Stimulated activated naive B cell treated with anti-CD40 and anti-IgM and Interleukin-4, amounts not matched to agents 10 μg/mL and 1 μg/mL and 100 μg/mL, for 72 hours (primary cell): ENCODE measurements at places on chromosomes 2 and 18.

DNA sequence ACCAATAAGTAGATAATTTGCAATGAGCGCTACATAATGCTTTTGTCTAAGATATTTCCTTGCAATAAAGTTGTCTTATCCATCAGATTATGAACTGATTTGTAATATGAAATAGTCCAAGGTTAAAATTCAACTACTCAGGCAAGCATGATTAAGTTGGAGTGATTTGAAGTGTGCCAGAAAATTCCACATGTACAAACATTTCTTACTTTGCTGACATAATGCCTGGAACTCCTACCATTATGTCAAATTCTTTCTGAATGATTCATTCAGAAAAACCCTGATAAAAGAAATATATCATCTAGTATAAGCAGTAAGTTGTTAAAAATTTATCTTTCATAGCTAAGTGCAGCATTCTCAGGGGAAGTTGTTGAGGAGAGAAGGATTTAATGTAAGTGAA, 87.3 kb downstream of the CBLN2 start:
- H3K4me3 ChIP-seq = no peak overlapping the region
- H3K27ac ChIP-seq = no peak overlapping the region
- H3K36me3 ChIP-seq = no peaks in the 10 kb centered on the region
- no peak for DNase-seq
- no peaks in the 10 kb centered on the region for H3K4me1 ChIP-seq

GRCh38 chr18:62485684-62486083, 37.1 kb upstream of the ZCCHC2 start:
- H3K27ac ChIP-seq = no peak overlapping the region
- peaks cover 21% of the 10 kb centered on the region for H3K27me3 ChIP-seq
- H3K4me1 ChIP-seq = peaks cover 7% of the 10 kb centered on the region
- no peak for DNase-seq
- peaks cover 4% of the 10 kb centered on the region for H3K36me3 ChIP-seq
- H3K4me3 ChIP-seq = no peak overlapping the region

DNA sequence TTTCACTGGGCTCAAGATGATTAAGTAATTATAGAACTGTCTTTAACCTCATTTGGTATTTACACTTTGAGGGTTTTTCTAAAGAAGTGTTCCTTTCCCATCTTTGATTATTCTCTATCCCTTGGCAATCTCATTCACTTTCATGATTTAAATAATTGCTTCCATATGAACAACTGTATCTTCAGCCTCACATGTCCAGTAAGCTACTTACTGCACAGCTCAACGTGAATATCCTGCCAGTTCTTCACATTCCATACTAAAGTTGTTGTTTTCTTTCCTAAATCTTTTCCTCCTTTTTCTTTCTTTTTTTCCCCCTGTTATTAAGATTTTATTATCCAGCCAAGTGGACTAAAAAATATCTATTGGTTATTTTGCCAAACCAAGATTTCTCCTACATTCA, 37.7 kb downstream of the ZC3H15 start:
- H3K36me3 ChIP-seq = peaks cover 14% of the 10 kb centered on the region
- DNase-seq = no peak
- H3K4me1 ChIP-seq = no peaks in the 10 kb centered on the region
- H3K27ac ChIP-seq = no peak overlapping the region
- no peaks in the 10 kb centered on the region for H3K27me3 ChIP-seq
- no peak overlapping the region for H3K4me3 ChIP-seq

DNA sequence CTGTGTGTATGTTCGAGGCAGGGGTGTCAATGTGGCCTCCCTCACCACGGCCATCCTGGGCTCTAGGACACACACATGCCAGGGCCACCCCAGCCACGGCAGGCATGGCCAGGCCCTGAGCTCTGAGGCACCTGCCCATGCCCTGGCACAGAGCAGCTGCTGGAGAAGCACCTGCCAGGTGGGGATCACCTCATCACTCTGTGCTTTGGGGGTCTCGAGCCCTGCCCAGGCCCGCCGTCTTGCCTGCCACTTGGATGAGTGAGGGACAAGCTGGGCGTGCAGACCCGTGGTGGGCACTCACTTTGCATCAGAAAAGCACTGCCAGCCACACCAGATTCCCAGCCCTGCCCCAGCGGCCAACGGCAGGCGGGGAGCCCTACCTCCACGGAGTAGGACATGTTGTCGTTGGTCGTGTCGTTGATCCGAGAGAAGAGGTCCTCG, 33.1 kb downstream of the KIF1A start:
- no peak overlapping the region for H3K27ac ChIP-seq
- no peak overlapping the region for H3K4me3 ChIP-seq
- DNase-seq = no peak
- no peaks in the 10 kb centered on the region for H3K36me3 ChIP-seq

GRCh38 chr18:76953583-76954233, 131.4 kb downstream of the ZNF236 start:
- H3K27me3 ChIP-seq = no peaks in the 10 kb centered on the region
- H3K36me3 ChIP-seq = peaks cover 46% of the 10 kb centered on the region
- no peak for DNase-seq

GRCh38 chr2:213288913-213289700, 4.8 kb downstream of the SPAG16 start:
- no peak overlapping the region for H3K27ac ChIP-seq
- H3K36me3 ChIP-seq = peaks cover 25% of the 10 kb centered on the region
- H3K27me3 ChIP-seq = no peaks in the 10 kb centered on the region
- peaks cover 9% of the 10 kb centered on the region for H3K4me1 ChIP-seq
- no peak for DNase-seq

DNA sequence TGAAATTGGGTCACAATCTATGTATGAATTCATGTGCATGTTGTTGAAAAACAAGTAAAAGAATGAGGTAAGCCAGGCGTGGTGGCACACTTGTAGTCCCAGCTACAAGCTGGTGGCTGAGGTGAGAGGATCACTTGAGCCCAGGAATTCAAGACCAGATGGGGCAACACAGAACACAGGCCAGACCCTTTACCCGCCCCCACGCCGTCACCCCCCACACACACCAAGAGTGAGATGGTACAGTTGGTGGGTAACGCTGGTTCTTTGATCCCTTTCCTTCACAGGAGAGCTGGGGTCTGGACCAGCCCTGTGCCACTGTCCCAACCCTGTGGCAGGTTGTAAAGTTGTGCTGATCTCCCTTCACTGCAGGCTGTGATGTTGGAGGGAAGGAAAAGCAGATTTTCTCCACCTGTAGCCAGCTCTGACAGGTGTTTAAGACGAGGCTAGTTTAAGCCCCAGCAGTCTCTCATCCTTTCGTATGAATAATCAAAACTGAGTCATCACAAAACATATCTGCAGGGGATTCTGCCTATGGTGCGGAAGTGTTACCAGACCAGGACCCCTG, 13.6 kb downstream of the B3GNT2 start:
- H3K4me3 ChIP-seq = no peak overlapping the region
- peaks cover 82% of the 10 kb centered on the region for H3K4me1 ChIP-seq
- peaks cover 62% of the 10 kb centered on the region for H3K36me3 ChIP-seq
- DNase-seq = no peak
- no peaks in the 10 kb centered on the region for H3K27me3 ChIP-seq

DNA sequence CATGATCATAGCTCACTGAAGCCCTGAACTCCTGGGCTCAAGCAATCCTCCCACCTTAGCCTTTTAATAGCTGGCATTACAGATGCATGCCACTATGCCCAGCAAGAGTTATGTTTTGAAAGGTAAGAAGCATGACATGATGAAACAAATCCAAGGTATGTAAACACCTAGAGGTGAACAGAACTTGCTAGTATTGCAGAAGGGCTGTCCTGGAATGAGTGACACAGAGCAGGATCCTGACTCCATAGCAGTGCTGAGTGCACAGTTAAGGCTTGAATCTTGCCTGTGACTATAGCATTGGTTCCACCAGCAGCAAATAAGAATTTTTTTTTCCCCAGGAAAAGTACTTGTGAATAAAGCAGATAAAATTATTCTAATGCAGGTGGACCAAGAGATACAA, 309.5 kb downstream of the PIK3C3 start:
- no peaks in the 10 kb centered on the region for H3K36me3 ChIP-seq
- H3K4me3 ChIP-seq = no peak overlapping the region
- no peak for DNase-seq
- H3K4me1 ChIP-seq = no peaks in the 10 kb centered on the region
- no peaks in the 10 kb centered on the region for H3K27me3 ChIP-seq
- no peak overlapping the region for H3K27ac ChIP-seq

DNA sequence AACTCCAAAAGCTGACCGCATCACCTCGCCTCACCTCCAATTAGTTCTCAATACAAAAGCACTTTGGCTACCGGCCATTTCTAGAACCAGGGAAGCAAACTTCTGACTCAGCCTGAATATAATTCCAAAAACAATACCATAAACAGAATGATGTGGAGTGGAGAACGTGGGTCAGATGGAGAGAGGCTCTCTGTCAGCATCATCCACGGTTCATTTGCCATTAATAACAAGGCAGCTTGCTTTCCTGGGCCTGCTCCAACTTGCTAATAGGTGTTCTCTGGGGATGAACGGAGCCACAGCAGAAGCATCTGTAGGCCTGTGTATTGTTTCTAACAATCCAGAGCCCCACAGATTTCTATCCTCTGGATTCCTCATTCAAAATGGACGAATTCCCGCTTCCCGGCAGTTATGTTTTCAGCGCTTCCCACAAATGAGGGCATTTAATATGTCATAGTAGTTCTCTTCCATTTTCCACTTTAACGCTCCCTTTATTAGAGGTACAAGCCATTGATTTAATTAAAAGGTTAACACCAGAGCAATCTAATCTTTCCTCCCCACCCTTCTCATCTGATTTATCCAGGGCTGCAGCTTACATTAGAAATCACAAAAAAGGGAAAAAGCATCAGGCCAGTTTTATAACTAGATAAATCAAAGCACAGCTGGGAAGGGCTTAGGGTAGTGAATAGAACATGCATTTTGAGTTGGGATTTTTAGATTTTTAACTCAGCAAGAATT, 23.2 kb upstream of the CNTNAP5 start:
- no peaks in the 10 kb centered on the region for H3K27me3 ChIP-seq
- H3K36me3 ChIP-seq = no peaks in the 10 kb centered on the region
- no peak overlapping the region for H3K4me3 ChIP-seq

DNA sequence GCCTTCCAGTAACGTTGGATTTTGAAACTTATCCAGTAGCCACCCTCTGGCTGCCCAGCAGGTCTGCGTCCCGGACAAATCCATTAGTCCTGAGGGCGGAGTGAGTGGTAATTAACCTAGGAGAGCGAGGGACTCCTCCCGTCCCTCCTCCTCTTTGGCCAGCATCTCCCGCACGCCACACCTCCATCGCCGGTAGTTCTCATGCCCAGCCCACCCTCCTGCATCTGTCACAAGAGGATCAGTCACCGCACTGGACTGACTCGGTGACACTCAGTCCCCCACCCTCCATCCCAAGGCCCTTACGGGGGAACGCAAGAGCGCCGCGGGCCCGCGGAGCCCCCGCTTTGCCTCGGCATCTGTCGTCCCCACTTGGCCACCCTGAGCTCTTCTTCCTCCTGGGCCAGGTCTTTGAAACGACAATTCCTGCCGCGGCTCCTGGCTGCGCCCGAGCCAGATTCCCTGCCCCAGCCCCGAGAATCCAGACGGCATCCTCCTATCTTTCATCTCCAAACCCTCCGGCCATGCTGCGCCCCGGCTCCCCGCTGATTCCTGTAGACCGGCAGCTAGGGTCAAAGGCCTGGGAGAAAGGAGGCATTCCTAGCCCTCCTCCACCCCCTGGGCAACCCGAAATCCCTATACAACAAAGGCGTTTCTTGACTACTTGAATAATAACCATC, 77.5 kb downstream of the EIF2AK3 start:
- DNase-seq = no peak
- H3K4me3 ChIP-seq = no peak overlapping the region
- peaks cover 15% of the 10 kb centered on the region for H3K36me3 ChIP-seq
- no peaks in the 10 kb centered on the region for H3K4me1 ChIP-seq
